GM19239 (cell line): ENCODE measurements at places on chromosomes 7 and 10.

- no peak for DNase-seq
Observed at GRCh38 chr10:101818872-101819633, 809 bp upstream of the OGA start.

- DNase-seq = no peak
Observed at GRCh38 chr10:21161090-21161625, 264.0 kb upstream of the NEBL start.

- DNase-seq = no peak
Observed at GRCh38 chr7:50821457-50822008, 38.8 kb upstream of the GRB10 start.

DNA sequence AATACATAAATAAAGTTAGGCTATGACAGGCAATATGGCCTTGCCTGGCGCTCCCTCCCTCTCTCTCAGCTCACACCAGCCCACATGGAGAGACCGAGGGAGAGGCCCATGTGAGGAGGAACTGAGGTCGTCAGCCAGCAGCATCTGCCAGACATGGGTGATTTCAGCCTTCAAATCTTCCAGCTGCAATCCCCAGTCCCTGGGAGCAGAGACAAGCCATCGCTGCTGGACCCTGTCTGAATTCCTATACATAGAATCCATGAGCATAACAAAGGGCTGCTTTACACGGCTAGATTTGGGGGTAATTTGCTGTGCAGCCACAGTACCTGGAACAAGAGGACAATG lies 35.6 kb downstream of the ANKRD16 start:
- DNase-seq = no peak

DNA sequence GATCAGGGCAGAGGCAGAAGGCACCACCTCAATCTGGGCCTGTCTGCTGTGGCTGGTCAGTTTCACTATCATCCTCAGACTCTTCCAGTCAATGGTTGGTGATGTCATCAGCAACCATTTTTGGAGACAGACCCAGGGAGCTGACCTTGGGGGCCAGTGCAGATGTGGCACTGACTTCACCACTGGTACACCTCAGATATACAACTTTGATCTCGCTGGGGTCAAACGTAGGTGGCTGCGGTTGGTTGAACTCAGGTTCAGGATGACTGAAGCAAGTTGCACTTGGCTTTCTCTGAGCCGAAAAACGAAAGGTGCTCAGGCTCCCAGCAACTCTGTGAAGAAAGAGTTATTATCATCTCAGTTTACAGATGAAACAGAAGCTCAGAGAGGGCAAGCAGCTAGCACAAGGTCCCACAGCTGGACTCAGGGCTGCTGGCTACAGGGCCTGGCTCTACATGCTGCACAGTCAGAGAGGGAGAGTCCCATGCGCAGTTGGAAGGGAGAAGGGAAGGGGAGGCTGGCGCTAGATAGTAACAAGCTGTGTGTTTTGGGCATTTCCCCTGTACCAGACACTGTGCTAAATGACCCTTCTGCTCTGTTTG lies 27.2 kb downstream of the ANKRD16 start:
- peak; percentile 77 for DNase-seq
